NCI-H460 (cell line): ENCODE measurements at places on chromosomes 1 and 21.

GRCh38 chr1:61132645-61133334 lies 50.4 kb downstream of the NFIA start:
- DNase-seq = no peak

GRCh38 chr1:118155106-118155505 lies 29.9 kb downstream of the SPAG17 start:
- no peak for DNase-seq

GRCh38 chr1:99218572-99218971 lies 45.7 kb upstream of the PLPPR4 start:
- no peak for DNase-seq

DNA sequence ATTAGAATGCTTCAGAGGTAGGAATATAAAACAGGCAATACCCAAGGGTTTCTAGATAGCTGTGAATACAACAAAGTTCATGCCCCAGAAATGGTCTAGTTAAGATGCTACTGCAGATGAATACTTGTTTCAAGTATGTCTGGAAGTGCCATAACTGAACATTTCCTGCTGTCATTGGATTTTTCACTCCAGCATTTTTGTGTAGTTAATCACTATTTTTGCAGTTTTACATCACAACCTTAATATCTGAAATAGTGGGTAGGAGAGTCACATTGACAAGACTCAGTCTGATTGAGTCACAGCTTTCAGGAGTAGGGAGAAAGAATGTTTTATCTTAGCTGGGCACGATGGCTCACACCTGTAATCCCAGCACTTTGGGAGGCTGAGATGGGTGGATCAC lies 126.4 kb upstream of the C1orf21 start:
- no peak for DNase-seq

GRCh38 chr21:31671931-31672330 lies 12.4 kb downstream of the SOD1 start:
- no peak for DNase-seq

GRCh38 chr1:201630582-201630981 lies 91.7 kb downstream of the NAV1 start:
- no peak for DNase-seq

DNA sequence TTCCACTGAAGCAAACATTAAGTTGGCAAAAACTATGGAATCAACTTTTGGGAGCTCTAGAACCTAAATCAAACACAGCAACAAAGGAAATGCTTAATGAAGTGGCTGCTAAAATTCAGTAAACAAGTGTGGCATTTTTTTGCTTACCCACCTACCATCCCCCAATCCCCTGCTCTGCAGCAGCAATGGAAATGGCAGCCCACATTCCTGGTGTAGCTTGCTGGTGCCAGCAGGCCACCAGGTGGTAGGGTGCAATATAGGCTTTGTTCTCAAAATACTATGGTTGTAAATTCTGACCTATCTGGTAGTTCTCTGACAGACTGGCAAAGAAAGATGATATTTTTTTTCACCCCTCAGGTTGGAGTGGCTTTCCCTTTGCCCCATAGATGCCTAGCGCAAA lies 42.8 kb downstream of the SHCBP1L start:
- no peak for DNase-seq

DNA sequence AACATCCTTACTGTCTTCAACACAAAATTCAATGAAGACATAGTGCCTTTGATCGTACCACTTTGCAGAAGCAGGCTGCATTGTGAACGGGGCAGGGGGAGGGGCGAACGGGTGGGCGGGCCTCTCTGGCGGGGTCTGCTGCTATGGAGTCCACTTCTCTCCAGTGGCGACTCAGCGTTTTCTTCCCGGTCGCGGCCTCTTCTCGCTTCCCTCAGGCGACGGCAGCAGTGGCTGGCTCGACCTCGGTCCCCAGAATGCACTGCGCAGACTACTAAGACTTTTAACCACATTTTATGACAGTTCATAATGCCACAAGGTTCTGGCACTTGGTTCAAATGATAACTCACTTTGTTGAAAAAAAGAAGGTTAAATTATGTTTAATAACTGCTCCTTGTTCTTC lies 21.2 kb downstream of the GBP2 start:
- DNase-seq = no peak

DNA sequence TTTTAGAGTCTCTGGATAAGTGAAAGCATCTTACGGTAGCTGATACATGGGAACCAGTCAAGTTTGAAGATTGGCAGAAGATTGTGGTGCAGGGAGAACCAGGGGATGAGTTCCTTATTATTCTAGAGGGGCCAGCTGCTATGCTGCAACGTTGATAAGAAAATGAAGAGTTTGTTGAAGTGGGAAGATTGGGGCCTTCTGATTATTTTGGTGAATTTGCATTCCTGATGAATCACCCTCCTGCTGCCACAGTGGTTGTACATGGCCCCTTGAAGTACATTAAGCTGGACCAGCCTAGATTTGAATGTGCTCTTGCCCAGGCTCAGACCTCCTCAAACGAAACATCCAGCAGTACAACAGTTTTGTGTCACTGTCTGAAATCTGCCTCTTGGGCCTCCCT lies 45.9 kb downstream of the BTBD8 start:
- no peak for DNase-seq

- DNase-seq = no peak
These were observed 55.7 kb downstream of the MRPL39 start for GRCh38 chr21:25551569-25551968.

- no peak for DNase-seq
These were observed 30.6 kb upstream of the ZP4 start for GRCh38 chr1:237921306-237921705.

GRCh38 chr1:223835754-223836153 lies 10.0 kb downstream of the TP53BP2 start:
- no peak for DNase-seq
